ENCODE measurements at places on chromosomes 3 and 15.

GRCh38 chr15:32867313-32867626, 149.5 kb downstream of the GREM1 start:
- DNase-seq, result no peak

- DNase-seq, result no peak
Observed at GRCh38 chr3:118347396-118348168, 687.1 kb downstream of the IGSF11 start.

GRCh38 chr15:67009576-67010569, 55.5 kb upstream of the SMAD3 start:
- no peak for DNase-seq

GRCh38 chr15:62636823-62637573, 405.5 kb upstream of the TPM1 start:
- no peak for DNase-seq

DNA sequence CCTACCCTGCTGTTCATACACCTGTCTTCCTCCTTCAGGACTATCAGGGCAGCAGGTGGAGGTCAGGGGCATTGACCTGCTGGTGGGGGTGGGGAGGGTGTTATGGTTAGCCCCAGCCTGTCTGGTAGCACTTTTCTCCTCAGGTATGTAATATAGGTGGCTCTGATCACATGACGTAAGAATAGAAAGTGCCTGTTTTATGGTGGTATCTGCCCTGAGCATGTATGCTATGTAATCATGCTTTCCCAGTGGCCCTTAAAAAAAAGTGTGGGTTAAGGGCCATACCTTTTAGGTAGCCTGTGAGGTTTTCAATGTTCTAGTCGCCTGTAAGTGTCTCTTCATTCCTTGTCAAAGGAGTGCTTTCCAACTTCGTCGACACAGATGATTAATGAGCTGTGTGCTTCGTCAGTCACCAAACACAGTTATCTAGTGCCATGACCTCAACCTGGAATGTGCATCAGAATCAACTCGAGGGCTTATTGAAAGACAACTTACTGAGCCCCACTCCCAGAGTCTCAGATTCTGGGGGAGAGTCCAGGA, 86.3 kb downstream of the KLHL25 start:
- no peak for DNase-seq

DNA sequence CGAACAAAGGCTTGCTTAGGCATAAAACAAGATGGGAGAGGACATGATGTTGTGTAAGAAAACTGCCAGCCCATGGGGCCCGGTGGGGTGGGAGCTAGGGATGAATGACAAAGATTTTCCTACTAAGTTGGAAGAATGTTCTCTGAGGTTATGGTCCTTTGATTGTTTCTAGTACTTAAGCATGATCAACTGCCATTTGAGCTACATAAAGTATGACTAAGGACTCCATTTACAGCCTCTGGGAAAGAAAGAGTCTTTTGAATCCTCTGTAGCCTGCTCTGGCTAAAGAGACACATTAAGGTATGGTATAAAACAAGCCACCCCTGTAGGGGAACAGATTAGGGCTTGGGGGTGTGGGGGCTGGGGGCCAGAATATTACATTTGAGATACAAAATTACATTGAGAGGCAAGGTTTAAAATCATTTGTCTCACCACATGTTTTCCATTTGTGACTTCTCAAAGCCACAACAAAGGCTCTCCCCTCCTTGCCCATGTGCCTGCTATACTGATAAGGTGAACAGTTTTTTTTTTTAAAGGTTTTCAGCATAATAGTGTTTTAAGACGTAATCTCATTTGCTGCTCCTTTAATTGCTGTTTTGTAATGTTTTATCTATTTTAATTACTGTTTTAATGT, 323.4 kb downstream of the CHST2 start:
- no peak for DNase-seq
